ENCODE measurements at places on chromosomes 2 and 18. TPM values are rescaled to one million over a fixed set of nuclear protein-coding genes. Genes with fewer than 3 reads are reported as not detected.

Gene YES1
- 67.1 TPM for polyA plus RNA-seq

Gene LRRTM4
- polyA plus RNA-seq, result 1.1 TPM

Gene COLEC12
- polyA plus RNA-seq, result 24.0 TPM

Gene NT5C1B
- 0.72 TPM for polyA plus RNA-seq

Gene MPHOSPH10
- polyA plus RNA-seq, result 45.3 TPM

Gene SIX2
- polyA plus RNA-seq, result 21.3 TPM

Gene TMEM200C
- 2.0 TPM for polyA plus RNA-seq

Gene CHST10
- polyA plus RNA-seq, result 23.4 TPM

Gene RAB17
- polyA plus RNA-seq, result 22.6 TPM

Gene DNMT3A
- 101 TPM for polyA plus RNA-seq

Gene VAMP8
- 86.5 TPM for polyA plus RNA-seq

Gene POTEI
- polyA plus RNA-seq, result 0.13 TPM

Gene STEAP3
- 1.6 TPM for polyA plus RNA-seq
